Hematopoietic multipotent progenitor cell treated with erythropoietin and hydrocortisone succinate and interleukin-3 and kit ligand, for 8 days (in vitro differentiated cells): ENCODE measurements at places on chromosomes 3 and 15.

- no peak for DNase-seq
Observed at GRCh38 chr3:127208483-127209100, 15.7 kb downstream of the PRR23E start.

- peak; percentile 29 for DNase-seq
Observed at GRCh38 chr15:50881121-50882048, 27.1 kb upstream of the AP4E1 start.

GRCh38 chr3:159229116-159229680 lies 427.3 kb downstream of the MFSD1 start:
- DNase-seq: no peak

DNA sequence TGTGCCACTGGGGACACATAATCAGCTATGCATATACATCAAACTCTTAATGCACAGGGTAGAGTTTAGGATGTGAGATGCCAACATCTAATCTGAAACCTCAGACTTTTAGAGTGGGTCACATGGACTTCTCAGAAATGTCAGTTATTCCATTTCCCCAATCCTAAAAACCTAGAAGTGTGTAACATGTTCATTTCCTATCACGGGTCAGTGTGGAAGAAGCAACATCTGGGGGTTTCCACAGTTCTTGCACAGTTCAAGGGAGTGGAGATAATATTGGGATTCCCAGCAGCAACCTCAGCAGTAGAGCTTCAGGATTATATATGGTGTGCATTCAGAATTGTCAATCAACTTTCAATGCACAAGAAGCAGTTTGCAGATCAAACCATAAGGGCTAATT lies 44.4 kb upstream of the SPRED1 start:
- DNase-seq: no peak

DNA sequence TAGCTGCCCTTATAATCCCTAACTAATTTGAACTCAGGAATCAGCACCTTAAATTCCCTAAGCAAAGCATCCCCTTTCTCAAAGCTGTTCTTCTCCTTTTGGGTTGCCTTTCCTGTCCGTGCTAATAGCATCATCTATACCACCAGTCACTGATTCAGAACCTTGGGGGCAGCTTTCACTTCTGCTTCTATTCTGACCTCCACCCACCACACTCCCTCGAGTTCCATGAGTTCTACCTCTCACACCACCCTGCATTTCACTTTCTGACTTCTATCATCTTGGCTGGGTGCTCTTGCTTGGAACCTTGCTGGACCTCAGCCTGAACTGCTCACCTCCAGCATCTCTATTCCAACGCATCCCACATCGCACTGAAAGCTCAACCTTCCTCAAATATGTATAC lies 55.4 kb upstream of the KCNMB2 start:
- no peak for DNase-seq
